Fibroblast of villous mesenchyme (primary cell): ENCODE measurements at places on chromosomes 3 and 15.

DNA sequence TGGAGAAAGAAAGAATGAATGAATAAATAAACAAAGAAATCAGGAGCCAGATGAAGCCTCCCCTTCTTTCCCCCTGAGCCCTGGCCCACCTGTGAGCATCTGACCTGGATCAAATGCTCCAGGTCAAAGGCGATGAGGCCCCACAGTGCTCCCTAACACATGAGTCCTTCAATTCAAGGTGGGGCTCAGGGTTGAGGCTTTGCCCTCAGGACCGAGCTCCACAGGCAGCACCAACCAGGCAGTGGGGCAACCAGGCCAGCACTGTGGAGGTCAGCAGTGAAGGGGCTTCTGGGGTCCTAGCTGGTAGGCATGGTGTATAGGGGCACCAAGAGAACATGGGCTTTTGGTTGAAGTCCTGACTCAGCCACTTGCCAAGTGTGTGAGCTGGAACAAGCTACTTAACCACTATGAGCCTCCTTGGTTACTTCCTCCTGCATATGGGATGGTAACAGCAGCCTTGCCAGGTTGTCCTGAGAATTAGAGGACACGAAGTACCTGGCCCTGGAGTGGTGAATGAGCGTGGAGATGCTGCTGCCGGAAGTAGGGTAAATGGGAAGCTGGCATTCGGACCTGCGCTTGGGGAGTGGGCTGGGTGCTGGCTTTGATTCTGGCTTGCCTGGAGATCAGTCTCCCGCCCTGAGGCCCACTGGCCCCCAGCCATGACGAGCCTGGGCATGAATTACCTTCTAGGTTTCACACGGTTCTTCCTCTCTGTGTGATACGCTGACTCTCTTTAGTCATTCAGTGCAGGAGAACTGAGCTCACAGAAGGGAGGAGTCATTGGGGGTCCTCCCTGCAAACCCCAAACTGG lies 10.0 kb upstream of the PAQR5 start:
- DNase-seq: no peak

GRCh38 chr3:61702453-61702852 lies 141.1 kb downstream of the PTPRG start:
- DNase-seq: no peak

DNA sequence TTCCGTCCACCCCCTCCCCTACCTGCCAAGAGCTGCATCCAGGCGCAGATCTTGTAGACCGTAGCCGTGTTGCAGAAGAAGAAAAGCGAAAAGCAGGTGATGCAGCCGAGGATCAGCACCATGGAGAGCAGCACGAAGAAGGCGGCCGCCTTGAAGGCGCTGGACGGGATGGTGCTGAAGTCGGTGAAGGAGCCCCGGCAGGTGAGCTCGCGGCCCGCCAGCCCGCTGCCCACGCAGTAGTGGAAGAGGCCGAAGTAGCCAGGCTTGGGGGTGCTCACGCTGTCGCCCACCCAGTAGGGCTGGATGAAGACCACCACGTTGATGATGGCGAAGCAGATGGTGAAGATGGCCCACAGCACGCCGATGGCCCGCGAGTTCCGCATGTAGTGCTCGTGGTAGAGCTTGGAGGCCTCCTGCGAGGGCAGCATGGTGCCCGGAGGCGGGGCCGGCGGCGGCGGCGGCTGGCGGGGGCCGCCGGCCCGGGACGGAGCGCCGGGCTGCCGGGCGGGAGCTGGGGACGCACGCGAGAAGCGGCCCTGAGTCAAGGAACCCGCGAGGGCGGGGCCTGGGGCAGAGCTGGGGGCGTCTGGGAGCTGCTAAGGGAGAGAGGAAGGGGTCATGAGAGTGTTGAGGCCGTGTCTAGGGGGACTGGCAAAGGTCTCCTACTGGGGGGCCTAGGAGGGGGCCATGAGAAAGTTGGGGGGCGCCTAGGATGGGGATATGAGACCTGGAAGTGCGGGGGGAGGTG lies 1.2 kb downstream of the LHFPL4 start:
- DNase-seq: peak; percentile 59

GRCh38 chr3:23916152-23916885 lies 471 bp downstream of the NKIRAS1 start:
- DNase-seq: no peak

DNA sequence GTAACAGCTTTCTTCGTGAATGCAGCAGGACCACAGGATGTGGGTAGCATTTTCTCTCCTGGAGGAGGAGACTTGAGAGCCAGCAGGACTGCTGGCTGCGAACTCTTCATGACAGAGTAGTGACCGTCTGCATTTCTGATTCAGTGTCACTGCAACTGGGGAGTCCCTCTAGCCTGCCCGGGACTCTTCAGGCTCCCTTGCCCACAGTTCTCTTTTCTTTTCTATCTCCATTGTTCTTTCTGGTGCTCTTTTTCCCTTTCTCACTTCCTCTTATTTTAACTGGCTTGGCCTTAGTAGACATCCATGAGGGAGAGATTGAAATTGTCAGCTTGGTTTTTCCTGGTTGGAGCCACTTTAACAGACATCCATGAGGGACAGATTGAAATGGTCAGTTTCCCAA lies 49.9 kb upstream of the P2RY1 start:
- no peak for DNase-seq

DNA sequence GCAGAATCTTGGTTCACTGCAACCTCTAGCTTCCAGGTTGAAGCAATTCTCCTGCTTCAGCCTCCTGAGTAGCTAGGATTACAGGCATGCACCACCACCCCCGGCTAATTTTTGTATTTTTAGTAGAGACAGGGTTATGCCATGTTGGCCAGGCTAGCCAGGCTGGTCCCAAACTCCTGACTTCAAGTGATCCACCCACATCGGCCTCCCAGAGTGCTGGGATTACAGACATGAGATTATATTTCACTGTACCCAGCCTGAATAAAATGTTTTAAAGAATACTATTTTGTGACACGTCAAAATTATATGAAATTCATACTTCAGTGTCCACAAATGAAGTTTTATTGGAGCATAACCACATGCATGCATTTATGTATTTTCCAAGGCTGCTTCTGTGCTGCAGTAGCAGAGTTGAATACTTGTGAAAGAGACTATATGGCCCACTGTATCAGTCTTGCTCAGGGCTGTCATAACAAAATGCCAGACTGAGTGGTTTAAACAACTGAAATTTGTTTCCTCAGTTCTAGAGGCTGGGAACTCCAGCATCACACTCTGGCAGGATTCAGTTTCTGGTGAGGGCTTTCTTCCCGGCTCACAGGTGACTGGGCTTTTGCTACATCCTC lies 77.2 kb downstream of the PRTG start:
- DNase-seq: no peak

DNA sequence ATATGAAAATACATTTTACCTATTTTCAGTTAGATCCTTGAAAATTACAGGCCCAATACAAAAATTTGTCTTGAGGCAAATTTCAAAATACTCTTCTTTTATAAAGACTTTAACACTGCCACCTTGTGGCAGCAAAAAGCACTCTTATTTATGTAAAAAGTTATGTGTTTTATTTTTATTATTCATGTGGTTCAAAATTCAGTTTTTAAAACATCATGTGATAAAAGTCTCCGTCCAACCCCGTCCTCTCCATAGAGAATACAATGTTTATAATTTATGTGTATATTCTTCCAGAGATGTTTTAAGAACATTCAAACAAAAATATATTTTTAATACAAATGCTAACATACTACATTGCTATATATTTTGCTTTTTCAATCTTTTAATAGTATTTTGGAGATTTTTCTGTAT lies 36.9 kb upstream of the TRIM59 start:
- peak; percentile 74 for DNase-seq

GRCh38 chr3:158863247-158863646 lies 61.4 kb downstream of the MFSD1 start:
- DNase-seq: no peak

DNA sequence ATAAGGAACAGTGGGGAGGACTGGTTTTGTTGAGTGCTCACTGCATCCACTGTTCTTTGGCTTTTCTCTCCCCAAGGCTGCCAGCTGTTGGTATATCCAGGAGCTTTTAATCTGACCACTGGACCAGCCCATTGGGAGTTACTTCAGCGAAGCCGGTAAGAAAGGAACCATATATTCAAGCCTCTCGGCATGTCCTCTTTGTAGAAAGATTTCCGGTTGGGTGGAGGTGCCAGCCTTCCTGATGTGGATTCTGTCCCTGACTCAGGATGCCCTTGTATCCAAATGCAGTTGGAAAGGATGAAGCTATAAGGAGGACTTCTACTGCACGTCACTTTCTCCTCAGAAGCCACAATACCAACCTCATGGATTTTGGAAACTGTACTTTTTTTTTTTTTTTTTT lies 14.2 kb downstream of the NIT2 start:
- DNase-seq: no peak
